ENCODE measurements at places on chromosomes 5 and 9. TPM values are rescaled to one million over a fixed set of nuclear protein-coding genes. Genes with fewer than 3 reads are reported as not detected.
A peak's percentile ranks its signal among the peaks of the same experiment; 100 is the strongest.

- DNase-seq, result peak; percentile 34
Observed at GRCh38 chr9:83327323-83327722, 210.9 kb downstream of the FRMD3 start.

The FGFR4 gene
- polyA plus RNA-seq, result 75.6 TPM

The PSMB7 gene
- 226 TPM for polyA plus RNA-seq

DNA sequence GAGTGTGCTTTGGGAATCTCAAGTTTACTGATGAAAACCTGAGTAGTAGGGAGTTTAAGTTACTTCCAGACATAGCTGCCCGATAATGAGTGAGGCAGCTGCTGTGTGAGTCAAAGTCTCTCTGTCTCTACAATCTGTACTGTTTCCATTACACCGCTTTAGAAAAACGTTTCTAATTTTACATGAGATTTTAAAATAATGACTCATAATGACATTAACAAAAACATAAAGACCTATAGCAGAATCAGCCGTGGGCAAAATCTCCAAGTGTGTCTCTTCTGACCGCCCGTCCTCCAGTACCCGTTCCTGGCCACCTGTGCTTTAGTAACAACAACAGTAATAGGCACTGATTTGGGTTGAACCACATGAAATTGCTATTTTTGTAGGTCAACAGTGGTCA lies 69.6 kb upstream of the PRRC1 start:
- no peak for DNase-seq

The ZFP2 gene
- polyA plus RNA-seq, result 0.85 TPM

- no peak for DNase-seq
Observed at GRCh38 chr5:56565283-56565615, 250.1 kb upstream of the MAP3K1 start.

The ELP1 gene
- 34.8 TPM for polyA plus RNA-seq

GRCh38 chr5:11166923-11167322 lies 405.9 kb upstream of the DAP start:
- DNase-seq, result no peak

GRCh38 chr5:167271511-167271910 lies 1019.9 kb upstream of the WWC1 start:
- DNase-seq, result no peak

DNA sequence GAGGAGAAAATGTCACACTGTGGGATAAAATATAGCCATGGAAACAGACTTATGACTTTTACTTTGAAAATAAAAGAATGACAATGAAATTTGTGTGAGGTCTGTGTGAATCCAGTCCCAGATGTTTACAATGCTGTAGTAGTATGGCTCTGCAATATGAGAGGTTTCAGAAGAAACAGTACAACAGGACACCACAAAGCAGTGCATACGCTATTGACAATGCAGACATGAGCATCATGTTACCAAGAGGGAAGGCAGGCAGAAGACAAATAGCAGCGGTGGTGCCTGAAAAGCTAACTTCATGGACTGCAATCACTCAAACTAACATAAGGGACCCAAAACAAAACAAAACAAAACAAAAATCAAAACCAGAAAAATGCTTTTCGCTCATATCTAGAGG lies 1.8 kb downstream of the FGF10 start:
- DNase-seq, result no peak

DNA sequence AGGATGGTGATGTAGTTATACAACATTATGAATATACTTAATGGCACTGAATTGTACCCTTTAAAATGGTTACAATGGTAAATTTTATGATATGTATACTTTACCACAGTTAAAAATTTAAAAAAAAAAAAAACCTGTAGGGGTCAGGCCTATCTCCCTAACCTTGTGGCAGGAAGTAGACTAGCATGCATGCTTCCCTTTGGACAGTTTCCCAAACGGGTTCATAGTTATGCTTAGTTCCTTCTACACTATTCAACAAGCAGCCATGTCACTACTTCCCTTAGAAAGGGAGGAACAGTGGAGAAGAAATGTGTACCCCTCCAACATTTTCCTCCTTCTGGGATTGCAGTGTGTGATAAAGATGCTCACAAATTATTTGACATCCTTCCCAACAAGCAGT lies 32.5 kb downstream of the IDNK start:
- DNase-seq, result no peak

DNA sequence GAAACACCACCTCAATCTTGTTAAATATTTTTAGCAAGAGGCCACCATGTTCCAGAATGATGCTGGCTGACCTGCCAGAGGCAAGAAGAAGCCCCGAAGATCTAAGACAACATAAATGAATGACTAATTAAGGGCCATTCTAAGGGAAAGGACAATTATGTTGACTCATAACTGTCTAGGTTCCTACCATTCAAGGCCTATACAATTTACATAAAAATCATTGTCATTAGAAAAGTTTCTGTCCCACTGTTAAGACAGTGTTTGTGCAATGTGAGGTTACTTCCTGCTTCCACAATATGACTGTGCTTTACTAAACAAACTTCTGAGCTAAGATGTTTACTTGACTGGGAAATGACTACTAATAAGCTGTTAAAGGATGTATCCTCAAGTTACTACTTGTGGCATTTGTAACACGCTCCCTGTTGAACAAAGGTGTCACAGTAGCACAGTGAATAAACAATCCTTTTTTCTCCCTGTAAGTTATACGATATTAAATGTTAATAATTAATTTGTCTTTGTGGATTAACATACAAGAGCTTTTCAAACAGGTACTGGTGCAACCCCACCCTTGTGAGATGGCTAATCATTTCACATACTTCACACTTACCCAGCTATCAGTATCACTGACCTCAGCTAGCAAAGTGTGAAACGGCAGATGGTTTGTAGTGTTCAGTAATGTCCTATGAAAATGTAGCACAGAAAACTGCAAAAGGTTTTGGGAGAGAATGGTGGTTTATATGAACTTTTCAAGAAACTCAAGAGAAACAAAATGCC lies 195.8 kb downstream of the EFNA5 start:
- no peak for DNase-seq

DNA sequence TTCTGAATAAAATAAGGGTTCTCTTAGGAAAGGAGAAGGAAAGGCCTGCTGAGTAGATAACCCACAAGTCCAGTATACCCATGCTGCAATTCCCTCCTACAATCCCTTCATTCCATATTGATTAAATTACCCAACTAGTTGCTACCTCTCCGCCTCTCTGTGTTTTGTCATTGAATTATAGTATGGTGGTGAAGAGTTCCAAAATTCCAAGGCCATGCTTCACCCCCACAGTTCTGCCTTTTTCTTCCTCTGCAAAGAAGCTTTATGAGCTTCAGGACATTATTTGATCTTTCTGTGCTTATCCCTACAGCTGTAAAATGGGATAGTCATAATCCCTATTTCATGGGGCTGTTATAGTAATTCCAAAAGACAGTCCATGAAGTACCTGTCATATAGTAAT lies 215.6 kb downstream of the ACTL7B start:
- no peak for DNase-seq

The AUH gene
- polyA plus RNA-seq, result 19.5 TPM

The FST gene
- 35.4 TPM for polyA plus RNA-seq

DNA sequence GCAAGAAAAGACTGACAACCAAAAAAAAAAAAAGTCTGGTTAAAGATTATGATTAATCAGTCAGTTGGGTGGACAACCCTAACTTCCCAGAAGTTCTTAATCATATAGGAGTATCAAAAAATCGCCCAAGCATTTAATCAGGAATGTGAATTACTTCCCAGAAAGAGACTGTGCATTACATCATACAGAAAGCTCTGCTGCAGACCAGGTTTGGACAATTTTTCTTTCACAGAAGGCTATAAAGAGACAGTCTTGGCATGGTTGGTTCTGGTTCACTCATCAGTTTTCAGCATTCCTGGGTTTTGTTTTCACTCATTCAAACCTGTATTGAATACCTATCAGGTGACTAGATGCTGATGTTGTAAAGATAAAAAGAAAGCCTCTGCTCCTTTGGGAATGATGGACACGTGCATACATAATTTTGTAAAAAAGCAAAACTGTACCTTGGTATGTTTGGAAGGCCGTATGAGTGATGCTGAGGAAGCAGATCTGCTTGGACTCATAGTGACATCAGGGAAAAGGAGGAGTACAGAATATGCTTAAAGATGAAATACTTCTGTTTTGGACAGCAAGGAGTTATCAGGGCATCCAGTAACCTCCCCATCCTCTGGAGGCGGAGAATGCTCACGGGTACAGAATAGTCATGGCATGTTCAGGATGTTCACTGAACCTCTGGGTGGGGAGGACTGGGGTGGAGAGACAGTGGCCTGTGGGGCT lies 178.4 kb downstream of the GNA14 start:
- DNase-seq, result no peak

DNA sequence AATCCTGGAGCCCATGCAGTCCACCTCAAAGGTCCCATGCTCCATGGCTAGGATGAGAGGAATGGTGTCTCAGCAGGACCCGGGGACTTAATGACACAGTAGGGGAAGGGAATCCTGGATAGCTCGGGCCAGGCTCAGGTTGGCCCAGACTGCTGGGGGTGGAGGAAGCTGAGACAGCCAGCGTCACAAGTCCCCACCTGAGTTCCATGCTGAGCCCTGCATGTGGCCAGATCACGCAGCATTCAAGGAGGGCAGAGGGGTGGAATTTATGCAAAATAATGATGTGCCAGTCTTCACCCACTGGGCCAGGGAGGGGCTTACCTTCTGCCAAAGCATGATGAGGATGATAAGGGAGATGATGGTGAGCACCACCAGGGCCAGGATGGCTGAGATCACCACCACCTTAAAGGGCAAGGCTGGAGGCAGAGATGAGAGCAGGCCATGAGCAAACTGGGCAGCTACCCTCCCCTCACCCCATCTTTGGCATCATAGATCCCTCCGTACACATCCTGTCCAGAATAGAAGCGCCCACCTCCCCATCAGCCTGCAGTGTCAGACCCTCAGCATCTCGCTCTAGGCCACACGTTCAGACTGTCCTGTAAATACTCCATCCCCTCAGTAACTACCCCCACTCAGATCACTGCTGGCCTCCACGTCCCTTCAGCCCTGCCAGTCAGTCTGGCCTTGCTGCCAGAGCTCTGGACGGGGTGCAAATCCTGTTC lies 29.3 kb downstream of the PDGFRB start:
- no peak for DNase-seq

All from hepatocyte (in vitro differentiated cells).